ENCODE measurements at places on chromosomes 4 and X.
A peak's percentile ranks its signal among the peaks of the same experiment; 100 is the strongest.

GRCh38 chrX:17425551-17425950, 50.6 kb downstream of the NHS start:
- DNase-seq, result no peak

- DNase-seq, result peak; percentile 21
These were observed 46.5 kb downstream of the RAI2 start for GRCh38 chrX:17814557-17814956.

DNA sequence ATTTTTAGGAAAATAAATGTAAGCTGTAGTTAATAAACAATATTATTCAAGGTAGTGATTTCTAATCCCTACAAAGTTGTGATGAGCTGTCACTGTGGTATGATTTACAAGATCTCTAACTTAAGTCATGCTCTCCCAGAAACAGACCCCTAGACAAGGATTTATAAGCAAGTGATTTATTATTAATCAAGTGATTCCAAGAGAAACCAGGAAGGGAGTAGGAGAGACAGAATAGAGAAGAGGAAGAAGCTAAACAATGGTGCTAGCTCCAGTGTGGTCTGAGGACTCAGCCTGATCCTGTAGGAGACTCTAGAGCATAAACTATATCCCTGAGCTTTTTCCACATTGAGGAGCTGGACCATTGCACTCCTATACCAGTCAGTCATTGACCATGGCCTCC, 73.1 kb downstream of the SYTL5 start:
- no peak for DNase-seq

GRCh38 chrX:16588266-16588665, 61.7 kb upstream of the S100G start:
- no peak for DNase-seq

DNA sequence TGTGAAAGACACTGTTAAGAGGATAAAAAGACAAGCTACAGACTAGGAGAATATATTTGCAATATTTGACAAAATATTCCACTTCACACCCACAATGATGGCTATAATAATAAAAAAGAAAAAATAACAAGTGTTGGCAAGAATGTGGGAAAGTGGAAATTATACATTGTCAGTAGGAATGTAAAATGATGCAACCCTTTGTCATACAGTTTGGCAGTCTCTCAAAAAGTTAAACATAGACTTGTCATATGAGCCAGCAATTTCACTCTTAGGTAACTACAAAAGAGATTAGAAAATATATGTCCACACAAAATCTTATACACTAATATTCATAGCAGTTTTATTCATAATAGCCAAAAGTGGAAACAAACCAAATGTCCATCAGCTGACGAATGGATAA, 5.2 kb upstream of the RADX start:
- DNase-seq, result peak; percentile 0
